Stimulated activated CD8-positive, alpha-beta memory T cell treated with anti-CD3 and anti-CD28 coated beads, Interleukin-12 subunit alpha, Interleukin-12 subunit beta, amount 100 ng/mL, for 4 hours (primary cell): ENCODE measurements at places on chromosomes 5 and 9.

- no peak for DNase-seq
Observed at GRCh38 chr5:135379046-135379654, 19.9 kb downstream of the MACROH2A1 start.

GRCh38 chr5:173602423-173602822, 14.0 kb downstream of the BOD1 start:
- no peak for DNase-seq

GRCh38 chr5:14699807-14700400, 35.4 kb downstream of the OTULIN start:
- no peak for DNase-seq

DNA sequence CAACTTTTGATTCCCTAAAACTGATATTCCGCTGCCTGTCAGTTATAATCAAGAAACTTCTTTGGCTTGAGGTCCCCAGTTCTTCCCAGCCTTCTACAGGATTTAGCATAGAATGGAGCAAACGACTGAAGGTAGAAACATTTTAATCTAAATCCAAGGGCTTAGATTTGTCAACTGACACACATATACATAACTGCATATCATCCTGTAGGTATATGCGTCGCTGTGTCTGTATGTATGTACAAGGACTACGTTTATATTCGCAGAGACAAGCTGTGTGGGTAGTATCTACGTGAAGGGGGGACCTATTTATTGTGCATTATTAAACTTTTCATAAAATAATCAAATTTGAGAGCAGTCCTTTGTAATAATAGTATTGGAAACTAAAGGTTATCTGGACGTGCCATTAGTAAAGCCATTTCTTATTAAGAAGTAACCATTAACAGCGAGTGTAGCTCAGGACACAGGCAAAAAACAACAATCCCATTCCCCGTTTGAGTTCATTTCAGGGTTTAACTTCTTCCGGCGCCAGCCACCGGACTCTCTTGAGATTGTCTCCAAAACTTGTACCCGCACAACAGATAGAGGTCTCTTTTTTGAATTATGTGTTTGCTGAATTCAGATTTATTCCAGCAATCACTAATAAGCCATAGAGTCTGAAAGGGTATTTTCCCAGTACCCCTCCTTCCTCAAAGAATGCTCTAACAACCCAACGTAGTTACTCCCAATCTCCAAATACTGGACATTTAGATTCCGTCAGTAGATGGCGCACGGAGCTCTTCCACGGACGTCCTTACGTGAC, 2.1 kb upstream of the MLLT3 start:
- no peak for DNase-seq

DNA sequence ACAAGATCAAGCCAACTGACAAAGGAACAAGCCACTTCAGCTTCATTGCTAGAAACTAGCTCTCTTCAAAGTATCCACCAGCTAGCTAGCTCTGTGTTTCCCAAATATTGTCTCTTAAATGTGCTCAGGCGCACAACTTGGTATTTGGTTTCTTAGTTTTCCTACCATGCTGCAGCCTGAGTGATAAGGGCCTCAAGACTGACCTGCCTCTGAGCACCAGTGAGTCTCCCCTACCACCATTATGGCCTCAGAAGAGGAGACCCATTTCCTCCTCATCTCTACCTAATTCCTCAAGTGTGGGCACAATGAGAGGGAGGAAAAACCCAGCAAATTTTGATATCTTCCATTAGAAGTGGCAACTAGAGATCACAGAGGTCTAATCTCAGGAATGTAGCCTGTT, 34.6 kb upstream of the KIF2A start:
- DNase-seq, result no peak

DNA sequence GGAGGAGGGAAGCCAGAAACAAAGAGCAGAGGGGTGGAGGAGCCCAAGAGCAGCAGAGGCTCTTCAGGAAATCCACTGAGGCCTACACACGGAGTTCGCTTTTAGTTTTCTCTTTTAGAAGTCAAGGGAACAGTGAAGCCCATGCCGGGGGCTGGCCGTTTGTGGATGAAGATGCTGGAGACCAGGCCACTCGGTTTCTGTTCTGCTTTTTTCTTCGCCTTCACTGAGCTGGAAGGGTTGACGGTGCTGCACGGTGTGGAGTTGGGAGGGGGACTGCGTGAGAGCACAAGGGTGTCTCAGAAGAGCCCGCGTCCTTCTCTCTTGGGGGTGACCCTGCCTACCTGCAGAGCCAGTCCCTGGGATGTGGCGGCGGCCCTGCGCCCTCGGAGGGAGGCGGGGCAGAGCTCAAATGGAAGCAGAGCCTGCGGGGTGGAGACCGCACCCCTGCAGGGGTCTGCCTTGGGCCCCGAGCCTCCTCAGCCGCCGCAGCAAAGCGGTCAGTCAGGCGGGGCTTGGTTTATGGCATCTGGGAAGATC, 68.5 kb upstream of the CACNA1B start:
- no peak for DNase-seq

DNA sequence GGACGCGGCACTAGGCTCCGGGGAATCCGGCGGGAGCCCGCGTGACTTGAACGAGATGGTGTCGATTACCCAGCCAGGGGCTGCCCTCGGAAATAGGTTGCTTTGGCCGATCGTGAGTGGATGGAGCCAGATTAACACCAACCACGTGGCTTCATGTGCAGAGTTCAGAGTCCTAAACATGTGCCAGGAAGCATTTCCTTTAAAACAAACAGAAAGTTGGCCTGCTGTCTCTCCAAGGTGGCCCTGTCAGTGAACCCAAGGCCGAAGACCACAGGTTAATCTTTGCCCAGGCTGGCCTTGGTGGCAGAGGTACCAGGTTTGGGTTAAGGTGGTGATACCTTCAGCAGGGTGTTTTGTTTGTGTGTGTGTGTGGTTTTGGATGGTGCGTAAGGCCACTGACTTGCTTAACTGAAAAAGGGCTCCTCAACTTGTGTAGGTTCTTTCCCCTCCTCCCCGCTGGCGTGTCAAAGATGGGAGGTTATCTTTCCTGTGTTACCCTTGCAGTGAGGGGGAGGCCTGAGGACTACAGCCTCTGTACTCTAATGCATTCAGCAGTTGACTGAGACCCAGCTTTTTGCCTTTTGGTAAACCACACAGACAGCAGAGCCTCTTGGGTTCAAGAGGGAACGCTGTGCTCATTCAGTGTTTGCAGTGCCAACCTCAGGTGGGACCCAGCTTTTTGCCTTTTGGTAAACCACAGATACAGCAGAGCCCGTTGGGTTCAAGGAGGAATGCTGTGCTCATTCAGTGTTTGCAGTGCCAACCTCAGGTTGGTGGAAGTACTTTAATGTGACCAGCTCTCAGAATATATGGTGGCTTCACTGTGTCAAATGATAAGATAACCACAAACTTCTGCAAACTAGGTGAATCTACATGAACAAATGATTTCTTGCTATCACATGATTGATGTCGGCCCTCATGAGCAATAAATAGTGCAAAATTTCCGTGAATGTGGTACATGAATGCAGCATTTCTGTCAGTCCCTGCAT, 1.4 kb downstream of the IQGAP2 start:
- DNase-seq, result peak; percentile 57

DNA sequence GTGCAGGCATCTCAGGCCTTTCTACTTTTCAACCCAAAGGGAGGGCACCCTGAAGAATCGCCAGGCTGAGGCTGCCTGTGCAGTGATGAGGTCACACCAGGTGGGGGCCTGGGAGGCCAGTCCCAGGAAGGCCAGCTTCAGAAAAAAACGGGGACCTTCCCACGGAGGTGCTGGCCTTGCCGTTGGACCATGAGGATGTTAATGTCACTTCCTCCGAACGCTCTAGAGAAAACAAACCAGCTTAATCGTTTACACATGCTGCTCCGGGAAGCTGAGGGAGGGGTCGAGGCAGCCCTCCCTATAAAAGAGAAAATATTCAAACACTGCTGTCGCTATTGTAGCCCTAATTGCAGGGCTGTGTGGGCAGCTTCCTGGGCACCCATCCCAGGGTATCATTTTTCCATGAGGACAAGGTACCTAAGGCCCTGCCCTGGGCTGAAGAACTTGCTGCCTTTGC, 27.0 kb downstream of the PTGES start:
- DNase-seq, result no peak

GRCh38 chr5:66666778-66667177, 70.6 kb downstream of the MAST4 start:
- DNase-seq, result no peak

- no peak for DNase-seq
Observed at GRCh38 chr5:59041355-59041754, 458.5 kb downstream of the RAB3C start.

- no peak for DNase-seq
Observed at GRCh38 chr5:109016300-109016699, 268.6 kb downstream of the FER start.

DNA sequence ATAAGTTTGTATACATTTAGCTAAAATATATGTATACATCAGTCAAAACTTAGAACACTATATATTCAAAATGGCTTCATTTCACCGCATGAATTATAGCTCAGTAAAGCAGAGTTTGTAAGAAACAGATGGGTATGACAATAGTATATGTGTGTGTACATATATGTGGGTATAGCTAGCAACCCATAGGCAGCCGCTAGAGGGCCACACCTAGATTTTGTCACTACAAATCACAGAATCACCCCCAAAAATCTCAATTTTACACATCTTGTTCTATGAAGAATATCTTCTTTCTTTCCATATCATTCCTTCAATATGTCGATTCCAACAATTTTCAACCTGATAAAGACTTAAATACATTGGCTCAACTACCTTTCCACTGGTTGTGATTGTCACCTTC, 357.8 kb upstream of the CCNG1 start:
- no peak for DNase-seq

DNA sequence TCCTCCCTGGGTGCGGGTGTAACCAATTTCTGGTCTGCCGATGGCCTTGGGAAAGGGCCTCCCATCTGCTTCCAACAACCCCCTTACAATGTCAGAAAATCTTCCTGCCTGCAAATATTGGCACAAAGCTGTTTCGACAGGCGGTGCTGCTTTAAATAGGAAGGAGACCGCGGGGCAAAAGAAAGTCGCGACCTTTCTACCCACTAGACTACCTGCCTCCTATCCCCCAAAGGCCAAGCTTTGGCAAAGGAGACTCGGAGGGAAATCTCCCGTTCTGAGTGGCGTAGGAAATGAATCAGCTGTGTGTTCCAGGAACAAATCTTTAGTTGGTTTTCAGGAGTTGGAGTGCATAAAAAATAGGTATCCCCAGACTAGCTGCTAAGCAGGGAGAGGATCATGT, 36.8 kb upstream of the NFIB start:
- no peak for DNase-seq

DNA sequence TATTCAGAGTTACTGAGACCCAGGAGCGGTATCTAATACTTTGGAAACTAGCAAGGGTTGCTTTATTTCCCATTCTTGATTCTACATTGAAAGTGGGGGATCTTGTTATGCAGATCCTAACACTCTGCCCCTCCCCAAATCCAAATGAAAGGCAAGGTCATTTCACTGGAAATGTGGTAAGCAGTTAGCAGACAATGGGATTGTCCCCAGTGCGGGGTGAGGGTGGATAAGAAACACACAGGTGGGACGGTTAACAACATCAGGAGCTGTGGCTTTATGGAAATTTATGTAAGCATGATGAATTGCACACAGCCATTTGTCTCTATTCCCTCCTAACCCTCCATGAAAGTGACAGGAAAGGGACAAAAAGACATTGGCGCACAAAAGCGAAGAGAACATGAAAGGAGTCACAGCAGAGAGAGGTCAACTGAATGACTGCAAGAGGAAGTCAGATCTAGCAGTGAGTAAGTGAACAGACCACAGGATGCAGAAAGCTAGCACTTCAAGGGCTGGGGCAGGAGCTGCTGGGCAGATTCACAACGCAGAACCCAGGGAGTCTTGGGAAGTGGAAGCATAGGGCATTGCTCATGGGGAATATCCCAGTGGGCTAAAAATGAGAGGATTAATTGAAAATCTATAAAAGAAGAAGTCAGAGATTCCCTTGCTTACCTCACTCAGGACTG, 184.4 kb downstream of the HSD17B3 start:
- DNase-seq, result no peak

- DNase-seq, result no peak
Observed at GRCh38 chr9:19770973-19771372, 17.9 kb downstream of the SLC24A2 start.

DNA sequence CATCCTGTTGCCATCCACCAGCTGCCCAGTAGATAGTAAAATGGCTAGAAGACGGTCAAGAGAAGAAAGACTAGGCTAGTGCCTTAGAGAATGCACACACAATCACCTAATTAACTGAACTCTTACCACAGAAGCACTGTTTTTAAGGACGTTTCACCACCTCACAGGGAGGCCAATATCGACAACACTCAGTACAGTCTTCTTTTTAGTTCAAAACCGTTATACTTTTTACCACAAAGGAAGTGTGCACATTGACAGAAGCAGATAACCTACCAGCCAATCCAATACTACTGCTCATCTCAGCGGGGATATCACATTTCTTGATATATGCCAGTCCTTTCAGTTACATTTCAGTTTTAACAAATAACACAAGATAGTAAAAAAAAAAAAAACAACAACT, 122.3 kb downstream of the GNAQ start:
- DNase-seq, result no peak

DNA sequence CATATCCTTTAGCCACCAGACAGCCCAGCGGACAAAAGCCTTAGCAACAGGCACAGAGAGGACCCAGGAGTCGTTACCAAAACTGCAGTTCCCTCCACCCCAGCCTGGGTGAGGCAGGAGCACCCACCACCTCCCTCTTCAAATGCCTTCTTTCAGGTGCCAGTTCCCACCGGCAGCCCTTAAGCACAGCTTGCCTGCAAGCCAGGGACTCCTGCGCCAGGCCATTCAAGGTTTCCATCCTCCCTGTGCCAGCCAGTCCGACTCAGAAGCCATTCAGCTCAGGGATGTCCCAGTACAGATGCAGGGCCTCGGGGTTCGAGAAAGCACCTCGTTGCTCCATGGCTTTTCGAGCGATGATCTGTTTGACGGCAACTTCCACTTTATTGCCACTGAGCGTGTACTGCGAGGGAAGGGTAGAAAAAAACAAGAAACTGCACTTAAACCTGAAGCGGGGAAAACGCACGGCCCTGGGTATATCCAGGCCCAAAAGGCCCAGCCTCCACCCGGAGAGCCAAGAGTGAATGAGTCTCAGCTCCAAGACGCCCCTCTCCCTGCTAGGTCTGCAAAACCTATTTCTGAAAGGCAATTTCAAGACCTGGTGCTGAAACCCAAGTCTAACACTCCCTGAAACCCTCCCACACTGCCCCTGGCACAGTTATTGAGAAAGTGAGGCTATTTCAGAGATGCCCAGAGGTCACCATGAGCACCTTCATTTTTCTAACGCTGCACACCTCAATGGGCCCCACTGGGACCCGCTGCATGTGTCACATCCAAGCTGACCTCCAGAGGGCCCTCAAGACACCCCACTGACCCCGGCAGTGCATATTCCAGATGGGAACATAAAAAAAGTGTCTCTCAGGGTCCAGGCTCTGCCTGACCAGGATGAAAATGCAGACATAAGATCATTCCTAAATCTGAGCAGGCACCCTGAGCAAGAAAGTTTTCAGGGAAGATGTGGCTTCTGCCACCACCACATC, 36.8 kb upstream of the ZNF354A start:
- DNase-seq, result no peak

- DNase-seq, result no peak
Observed at GRCh38 chr9:127126971-127127370, 4.5 kb upstream of the ANGPTL2 start.

- no peak for DNase-seq
Observed at GRCh38 chr5:6861036-6861435, 147.8 kb downstream of the TENT4A start.

GRCh38 chr9:107274953-107275422, 8.1 kb upstream of the RAD23B start:
- DNase-seq, result no peak
